ENCODE measurements at places on chromosomes 5 and 9.

DNA sequence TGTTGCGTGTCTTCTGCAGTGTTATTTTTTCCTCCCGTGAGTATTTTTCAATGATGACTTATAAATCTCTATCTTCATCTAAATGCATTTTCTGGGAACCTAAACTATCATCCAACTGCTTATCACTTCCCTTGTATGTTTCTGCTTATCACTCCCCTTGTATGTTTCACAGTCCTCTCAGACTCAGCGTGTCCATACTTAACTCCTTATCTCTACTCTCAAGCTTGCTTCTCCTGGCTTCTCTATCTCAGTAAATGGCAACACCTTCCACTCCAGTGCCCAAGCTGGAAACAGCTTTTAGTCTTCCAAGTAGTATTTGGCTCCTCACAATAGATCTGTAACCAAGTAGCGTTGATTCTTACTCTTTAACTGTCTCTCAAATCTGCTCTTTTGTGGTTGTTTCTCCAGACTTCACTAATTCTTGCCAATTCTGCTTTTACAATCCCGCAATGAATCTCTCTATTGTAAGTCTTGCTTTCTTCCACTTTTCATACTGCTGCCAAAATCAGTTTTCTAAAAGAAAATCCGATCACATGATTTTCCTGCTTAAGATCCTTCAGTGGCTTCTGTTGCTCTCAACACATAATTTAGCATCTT, 33.8 kb upstream of the TXNDC8 start:
- no peak for DNase-seq

DNA sequence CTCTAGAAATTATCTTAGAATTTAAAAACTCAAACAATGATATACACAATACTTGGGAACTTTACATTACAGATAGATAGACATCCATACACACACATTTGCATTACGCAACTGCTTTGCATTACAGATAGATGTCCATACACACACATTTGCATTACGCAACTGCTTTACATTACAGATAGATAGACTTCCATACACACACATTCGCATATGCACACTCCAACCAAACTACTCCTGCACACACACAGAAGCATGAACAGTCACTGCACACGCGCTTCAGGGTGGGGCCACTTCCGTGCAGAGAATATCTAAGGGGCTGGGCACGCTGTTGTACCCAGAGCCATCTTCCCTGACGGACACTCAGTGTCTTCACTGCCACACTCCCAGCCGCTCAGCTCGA, 7.9 kb upstream of the ADAMTS16 start:
- DNase-seq = no peak

GRCh38 chr9:70079417-70080037, 35.9 kb downstream of the MAMDC2 start:
- DNase-seq = no peak

GRCh38 chr5:72288924-72289323, 31.1 kb downstream of the MRPS27 start:
- no peak for DNase-seq

GRCh38 chr5:97276474-97277120, 93.5 kb upstream of the RIOK2 start:
- no peak for DNase-seq

GRCh38 chr9:6584881-6585597, 60.5 kb downstream of the GLDC start:
- DNase-seq = no peak

DNA sequence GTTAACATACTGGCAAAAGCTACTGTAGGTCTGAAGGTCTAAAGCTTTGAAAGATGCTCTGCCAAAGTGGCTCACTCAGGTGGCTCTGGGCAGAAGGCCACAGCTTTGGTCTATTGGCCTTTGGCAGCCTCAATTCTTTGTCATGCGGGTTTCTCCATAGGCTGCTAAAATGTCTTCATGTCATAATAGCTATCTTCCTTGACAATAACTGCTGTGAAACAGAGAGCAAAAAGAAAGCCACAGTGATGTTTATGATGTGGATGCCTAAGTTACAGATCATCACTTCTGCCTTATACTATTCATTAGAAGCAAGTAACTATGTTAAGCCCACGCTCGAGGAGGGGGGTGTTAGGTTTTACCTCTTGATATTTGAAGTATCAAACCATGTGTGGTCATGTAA, 906.1 kb upstream of the CDH9 start:
- no peak for DNase-seq

GRCh38 chr5:97046270-97046982, 96.0 kb downstream of the LIX1 start:
- no peak for DNase-seq

GRCh38 chr5:15074651-15075050, 203.1 kb upstream of the ANKH start:
- DNase-seq = no peak

- no peak for DNase-seq
These were observed 1523.9 kb downstream of the MAT2B start for GRCh38 chr5:165029099-165029870.

DNA sequence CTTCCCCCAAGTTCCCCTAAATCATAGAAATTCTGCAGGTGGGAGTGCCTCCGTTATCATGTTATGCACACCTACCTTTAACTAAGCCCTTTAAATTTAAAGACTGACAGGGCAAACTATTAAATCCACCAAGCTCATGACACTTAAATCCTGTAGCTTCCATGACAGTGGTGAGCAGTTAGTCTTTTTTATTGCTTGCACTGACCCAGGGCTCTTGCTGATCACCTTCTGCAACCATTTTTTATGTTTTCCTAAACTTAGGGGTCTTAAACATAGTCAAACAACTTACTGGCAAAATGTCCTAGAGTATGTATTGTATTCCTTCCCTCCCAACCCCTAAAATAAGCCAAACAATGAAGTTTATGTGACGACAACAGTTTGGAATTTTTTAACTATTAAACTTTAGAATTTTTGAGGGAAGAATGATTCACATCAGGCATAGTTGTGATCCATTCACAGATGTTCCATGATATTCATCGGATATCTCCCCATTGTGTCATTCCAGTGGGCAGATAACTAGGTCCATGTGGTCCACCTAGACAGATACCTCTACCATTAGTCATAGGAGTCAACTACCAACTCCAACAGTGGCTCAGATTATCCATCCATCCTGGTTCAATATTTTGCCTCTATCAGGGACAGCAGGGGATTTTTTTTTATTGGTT, 283.1 kb downstream of the ADAMTS6 start:
- no peak for DNase-seq

- DNase-seq = no peak
These were observed 61.5 kb downstream of the RAI14 start for GRCh38 chr5:34717426-34718327.

- peak; percentile 30 for DNase-seq
These were observed 1.5 kb downstream of the KLF9 start for GRCh38 chr9:70412832-70413463.

DNA sequence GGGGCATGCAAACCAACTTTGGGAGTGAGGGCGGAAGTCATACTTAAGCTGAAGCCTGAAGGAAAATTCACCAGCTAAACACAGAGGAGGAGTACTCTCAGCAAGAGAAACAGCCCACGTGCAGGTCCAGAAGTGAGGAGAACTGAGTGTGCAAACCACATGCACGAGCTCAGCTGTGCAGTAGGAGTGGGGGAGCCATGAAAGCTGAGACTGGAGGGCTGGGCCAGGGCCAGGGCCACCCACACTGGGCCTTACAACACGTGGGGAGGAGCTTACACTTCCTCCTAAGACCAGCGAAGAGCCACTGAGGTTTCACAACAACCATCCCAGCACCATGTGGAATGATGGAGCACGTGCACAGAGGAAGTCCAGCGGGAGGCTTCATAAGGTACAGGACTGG, 9.3 kb upstream of the WWC1 start:
- DNase-seq = no peak

DNA sequence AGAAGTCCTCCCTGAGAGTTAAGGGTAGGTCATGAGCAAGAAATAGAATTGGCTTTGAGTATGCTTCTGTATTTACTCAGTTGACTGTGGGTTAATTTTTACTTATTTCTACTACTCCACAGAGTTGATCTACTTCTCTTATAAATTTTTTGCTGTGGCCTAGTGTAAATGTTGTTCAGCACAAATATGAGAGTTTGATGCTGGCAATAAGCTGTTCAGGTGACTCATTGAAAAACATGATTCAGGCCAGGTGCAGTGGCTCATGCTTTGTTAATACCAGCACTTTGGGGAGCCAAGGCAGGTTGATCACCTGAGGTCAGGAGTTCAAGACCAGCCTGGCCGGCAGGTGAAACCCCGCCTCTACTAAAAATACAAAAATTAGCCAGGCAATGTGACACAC, 4.5 kb upstream of the CDK7 start:
- no peak for DNase-seq

DNA sequence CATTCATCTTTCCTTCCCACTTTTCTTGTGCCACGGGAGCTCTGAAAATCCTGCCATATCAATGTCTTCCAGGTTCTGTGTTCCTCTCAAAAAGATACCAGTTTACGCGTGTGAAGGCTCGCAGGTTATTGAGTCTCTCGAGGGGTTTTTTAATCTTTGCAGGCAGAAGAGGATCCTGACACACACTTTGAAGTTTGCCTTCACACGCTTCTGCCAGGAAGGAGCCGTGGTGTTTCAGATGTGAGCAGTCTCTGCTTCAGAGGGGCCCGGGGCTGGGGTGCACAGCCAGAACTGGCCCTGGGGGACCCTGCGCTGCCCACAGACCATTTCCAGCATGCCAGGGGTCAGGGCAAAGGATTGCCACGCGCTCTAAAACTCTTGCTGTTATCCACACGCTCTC, 167.2 kb downstream of the TTLL11 start:
- no peak for DNase-seq
